ENCODE measurements at places on chromosomes 3 and 15.

- peak; percentile 66 for DNase-seq
Measured at GRCh38 chr15:74375303-74375693, 7.9 kb upstream of the CYP11A1 start.

DNA sequence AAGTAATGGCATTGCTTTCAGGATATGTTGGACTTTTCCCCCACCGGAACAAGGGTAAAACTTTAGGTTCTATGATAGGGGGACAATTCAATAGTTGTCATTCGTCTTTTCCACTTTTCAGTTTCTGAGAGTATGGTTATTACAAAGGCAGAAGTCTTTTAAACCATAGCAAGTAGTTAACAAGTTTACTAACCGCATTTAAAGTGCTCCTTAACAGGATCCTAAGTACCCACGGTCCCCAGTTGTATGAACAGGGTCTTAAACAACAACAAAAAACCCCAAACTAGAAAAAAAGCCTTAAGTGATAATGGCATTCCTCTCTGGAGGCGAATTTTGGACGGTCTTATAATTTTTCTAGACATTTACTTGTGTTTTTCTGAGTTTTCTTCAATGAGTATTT, 831 bp downstream of the IFT57 start:
- DNase-seq, result no peak

DNA sequence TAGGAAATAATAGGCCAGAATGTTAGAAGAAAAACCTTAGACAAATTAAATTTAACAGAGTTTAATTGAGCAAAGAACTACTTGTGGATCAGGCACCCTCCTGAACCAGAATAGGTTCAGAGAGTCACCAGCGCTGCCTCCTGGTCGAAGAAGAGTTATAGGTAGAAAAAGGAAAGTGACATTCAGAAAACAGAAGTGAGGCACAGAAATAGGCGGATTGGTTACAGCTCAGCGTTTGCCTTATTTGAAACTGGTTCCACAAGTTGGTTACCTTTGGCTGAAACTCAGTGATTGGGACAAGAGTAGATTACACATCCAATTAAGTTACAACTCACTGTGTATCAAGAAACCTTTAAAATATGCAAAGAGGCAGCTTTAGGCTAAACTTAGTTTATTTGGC, 4.4 kb downstream of the AADAC start:
- DNase-seq, result no peak

DNA sequence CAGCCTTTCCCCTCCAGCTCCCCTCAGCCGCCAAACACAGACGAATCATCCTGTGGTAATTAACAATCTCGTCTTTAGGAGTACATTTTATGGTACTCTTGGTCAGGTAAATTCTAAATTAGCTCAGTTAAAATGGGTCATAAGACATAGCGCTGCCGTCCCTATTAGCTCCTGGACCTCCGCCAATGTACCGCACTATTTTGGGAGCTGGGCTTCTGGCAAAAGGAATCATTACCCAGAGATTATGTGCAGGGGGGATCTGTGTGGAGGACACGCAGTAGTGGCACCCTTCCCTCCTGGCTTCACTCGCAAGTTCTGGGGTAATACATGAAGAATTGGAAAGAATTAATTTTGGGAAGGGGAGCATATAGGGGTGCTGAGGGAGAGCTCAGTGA, 68.6 kb upstream of the ONECUT1 start:
- DNase-seq, result no peak

- no peak for DNase-seq
Measured at GRCh38 chr15:56683908-56684307, 49.4 kb downstream of the ZNF280D start.

- no peak for DNase-seq
Measured at GRCh38 chr3:98826126-98826525, 63.0 kb downstream of the ST3GAL6 start.

- DNase-seq, result no peak
Measured at GRCh38 chr3:32288819-32289218, 50.3 kb downstream of the CMTM8 start.

- no peak for DNase-seq
Measured at GRCh38 chr15:80012060-80012726, 41.2 kb upstream of the BCL2A1 start.

- no peak for DNase-seq
Measured at GRCh38 chr15:77549576-77550288, 83.0 kb downstream of the LINGO1 start.

DNA sequence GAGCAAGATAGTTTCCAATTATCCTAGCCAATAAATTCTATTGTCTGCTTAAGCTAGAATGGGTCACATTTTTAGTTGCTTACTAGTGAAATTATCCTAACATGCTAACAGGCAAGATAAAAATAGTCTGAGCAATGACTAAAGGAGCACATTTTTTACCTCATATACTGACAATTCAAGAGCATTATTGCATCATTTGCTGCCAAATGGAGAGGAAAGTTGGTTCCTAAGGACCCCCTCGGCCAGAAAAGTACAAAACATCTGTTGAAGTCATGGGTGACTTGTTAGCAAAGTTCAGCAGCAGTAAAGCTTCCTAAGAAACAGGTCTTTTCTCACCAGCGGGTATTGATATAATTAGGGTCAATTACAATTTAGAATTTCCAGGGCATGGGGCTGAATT, 1001.0 kb downstream of the FHIT start:
- no peak for DNase-seq

DNA sequence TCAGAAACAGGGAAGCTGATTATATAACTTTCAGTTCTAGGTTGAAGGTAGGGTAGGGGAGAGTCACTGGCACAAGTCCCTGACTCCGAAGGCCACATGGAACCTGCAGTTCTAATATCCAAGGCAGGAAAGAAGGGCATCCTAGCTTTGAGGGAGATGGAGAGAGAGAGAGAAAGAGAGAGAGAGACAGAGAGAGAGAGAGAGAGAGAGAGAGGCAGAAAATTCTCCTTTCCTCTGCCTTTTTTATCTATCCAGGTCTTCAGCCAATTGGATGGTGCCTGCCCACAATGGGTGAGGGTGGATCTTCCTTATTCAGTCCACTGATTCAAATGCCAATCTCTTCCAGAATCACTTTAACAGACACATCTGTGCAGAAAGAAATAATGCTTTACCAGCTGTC, 35.7 kb upstream of the TMEM45A start:
- no peak for DNase-seq

DNA sequence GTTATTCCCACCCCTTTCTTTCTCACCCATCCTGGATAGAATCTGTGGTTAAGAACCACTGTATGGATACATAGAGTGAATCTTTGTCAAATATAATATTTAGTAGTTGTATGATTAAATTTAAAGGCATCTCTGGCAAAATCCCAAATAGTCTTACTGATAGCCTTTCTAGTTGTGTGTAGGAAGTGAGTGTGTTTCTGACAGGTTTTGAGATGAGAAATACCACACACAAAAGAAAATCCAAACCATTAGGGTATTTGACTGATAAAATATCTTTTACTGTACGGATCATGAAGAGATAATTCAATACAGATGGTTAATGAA, 44.7 kb upstream of the PLCL2 start:
- DNase-seq, result no peak

DNA sequence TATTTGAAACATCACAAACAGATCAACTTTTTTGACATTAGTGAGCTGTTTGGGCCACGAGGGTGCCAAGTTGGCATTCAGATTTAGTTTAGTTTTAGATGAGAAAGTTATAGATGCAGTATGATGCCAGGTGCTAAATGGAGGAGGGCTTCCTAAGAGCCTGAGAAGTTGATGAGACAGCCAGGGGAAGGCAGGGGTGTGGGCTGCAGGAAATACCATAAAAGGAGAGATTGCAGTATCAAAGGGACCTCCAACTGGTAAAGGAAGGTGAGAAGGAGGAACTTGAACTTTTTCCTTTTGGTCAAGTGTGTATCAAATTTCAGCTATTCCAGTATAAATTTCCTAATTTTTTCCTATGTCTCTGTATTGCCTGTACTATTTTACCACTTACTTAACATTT, 2.0 kb upstream of the TNIK start:
- DNase-seq, result no peak

- DNase-seq, result no peak
Measured at GRCh38 chr3:50238549-50239026, 2.6 kb downstream of the GNAI2 start.

GRCh38 chr3:171797265-171797679, 13.0 kb downstream of the PLD1 start:
- no peak for DNase-seq

GRCh38 chr3:32450992-32451659, 51.5 kb downstream of the CMTM6 start:
- no peak for DNase-seq

- DNase-seq, result no peak
Measured at GRCh38 chr3:10950476-10951294, 41.9 kb upstream of the SLC6A1 start.

DNA sequence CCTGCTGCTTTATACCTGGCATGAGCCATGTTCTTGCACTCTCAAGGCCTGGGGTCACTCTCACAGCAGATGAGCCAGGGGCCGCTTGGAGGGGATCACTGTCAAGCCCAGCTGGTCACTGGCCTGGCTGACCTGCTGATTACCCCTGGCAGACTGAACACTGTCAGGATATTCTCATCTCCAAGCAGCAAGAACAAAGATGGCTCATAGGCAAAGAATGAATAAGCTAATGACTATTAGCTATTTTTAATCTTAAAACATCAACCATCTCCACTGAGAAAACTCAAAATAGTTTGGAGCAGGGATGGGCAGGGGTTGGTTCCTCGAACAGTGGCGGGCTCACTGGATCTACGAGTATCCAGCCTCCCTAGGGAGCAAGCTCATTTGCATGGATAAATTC, 64.4 kb upstream of the ACAN start:
- DNase-seq, result no peak

- DNase-seq, result no peak
Measured at GRCh38 chr3:116863822-116864589, 154.4 kb downstream of the TUSC7 start.

- no peak for DNase-seq
Measured at GRCh38 chr3:86733257-86733656, 257.7 kb downstream of the VGLL3 start.

- DNase-seq, result no peak
Measured at GRCh38 chr15:74410502-74410901, 23.3 kb downstream of the SEMA7A start.

DNA sequence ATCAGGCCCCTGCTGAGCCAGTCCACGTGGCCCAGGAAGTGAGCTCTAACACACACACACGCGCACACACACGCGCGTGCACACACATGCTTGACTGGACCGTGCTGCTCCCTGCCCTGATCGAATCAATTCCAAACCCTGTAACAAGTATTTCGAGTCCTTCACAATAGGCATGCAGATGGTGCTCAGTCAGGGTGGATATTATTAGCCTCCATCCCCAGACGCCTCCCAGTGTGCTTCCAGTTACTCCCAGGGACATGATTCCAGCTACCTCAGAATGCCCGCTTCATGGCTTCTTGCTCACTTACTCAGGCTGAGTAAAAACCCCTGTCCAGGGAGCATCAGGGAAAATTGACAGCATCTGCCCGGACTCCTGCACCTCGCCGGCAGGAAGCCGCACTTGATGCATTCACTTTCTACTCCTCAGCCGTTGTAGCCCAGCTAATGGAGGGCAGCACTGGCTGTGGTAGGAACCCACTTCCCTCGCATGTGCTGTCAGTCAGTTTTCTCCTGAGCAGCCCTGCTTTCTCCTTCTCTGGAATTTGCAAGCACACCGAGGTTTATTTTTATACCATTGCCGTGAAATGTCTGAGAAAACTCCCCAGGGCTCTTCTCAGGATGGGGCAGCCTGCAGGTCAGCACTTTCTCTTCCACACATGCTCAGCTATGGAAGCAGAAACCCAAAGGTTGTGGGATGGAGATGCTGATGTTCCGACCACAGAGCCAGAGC, 126.1 kb upstream of the ABHD17C start:
- DNase-seq, result no peak

- no peak for DNase-seq
Measured at GRCh38 chr3:131072099-131072559, 45.5 kb downstream of the NEK11 start.

DNA sequence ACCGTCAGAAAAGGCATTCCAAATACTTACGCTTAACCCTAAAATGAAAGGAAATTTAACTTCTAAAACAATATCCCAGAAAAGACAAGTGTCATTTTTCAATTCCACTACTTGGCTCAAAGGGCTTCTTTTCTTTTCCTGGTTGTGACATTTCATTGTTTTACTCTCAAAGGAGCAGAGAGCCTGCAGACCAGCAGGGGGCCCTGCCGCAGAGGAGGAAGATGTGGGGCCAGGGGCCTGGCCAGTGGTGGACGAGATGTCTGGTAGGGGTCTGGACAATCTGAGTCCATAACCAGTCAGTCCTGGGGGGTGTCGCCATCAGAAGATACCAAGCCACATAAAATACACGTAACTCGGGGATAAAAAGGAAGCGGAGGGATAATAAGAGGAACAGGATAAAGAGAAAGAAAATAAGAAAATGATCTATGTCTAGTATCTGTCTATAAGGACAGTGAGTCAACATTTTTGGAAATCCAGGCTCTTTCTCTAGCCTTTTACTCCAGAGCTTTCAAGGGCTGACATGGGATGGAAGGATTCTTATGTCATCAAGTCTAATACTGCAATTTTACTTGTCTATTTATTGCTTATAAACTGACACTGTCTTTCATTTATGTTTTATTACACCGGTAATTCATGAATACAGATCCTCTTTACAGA, 54.2 kb upstream of the ARHGEF3 start:
- DNase-seq, result no peak

DNA sequence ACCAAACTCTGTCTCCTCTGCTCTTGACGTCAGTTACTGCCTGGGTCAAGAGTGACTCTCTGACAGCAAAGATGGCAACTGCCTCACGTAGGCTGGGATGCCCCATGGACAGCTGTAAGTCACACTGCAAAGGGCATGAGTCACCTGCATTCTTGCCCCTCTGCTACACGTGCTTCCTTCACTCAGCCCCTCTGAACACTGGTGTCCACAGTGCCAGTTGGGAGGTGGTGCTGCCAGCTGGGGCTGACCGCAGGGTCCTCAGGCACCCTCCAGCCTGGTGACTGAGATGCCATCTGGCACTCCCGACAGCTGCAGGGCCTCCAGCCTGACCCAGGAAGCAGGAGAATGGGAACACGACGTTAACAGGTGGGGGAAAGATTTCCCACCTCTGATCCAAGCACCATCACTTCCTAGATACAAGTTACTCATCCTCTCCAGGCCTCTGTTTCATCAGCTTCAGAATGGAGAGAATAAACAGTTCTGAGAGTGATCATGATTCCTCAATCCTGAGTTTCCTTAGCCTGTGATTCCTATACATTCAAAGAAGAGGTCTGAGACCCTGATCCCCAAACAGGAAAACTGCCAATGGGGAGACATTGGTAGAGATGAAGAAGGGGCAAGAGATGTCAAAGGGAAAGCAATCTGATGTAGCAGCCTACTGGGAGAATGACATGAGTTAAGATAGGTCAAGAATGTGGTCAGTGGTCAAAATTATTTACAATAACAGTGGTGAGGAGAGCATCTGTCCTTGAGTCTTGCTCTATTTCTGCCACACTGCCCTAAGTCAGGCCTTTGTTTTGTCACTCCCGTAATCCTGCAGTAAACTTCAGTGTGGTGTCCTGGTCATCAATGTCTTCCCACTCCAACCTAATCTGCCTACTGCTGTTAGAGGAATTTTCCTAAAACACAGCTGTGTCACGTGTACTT, 86.1 kb upstream of the BCL6 start:
- no peak for DNase-seq

GRCh38 chr15:80403712-80404056, 498 bp upstream of the ARNT2 start:
- DNase-seq, result no peak

- DNase-seq, result no peak
Measured at GRCh38 chr3:20916951-20917606, 731.1 kb upstream of the SGO1 start.

GRCh38 chr15:67241132-67241855, 13.2 kb downstream of the AAGAB start:
- DNase-seq, result no peak

All from stimulated activated CD8-positive, alpha-beta memory T cell treated with anti-CD3 and anti-CD28 coated beads, Interleukin-7, amount 100 ng/mL, for 1 hour (primary cell).